ENCODE measurements at places on chromosomes 13 and 19.
A peak's percentile ranks its signal among the peaks of the same experiment; 100 is the strongest.

DNA sequence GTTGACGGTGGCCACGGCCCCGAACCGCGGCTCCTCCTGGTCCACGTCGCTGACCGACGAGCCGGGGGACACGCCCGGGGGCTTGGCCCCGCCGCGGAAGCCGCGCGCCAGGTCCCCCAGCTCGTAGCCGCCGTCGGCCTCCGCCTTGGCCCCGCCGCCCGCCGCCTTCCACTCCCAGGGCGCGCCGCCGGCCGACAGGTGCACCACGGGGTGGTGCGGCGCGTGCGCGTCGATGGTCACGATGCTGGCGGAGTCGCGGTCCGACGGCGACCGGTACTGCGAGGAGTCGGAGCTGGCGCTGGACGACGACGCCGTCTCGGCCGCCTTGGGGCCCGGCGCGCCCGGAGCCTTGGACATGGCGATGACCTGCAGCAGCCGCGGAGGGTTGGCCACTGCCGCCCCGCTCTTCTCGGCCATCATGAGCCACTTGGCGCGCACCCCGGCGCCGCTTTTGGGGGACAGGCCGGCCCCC lies 9.0 kb downstream of the PLPPR3 start:
- no peak for DNase-seq

DNA sequence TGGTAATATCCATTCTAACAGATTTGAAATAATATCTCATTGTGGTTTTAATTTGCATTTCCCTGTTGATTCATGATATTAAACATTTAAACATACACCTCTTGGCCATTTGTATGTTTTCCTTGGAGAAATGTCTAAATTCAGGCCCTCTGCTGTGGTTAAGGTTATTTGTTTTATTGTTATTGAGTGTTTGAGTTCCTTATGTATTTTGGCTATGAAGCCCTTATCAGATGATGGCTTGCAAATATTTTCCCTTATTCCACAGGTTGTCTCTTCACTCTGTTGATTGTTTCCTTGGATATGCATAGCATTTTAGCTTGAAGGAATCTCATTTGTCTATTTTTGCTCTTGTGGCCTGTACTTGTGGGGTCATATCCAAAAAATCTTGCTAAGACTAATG lies 303.6 kb downstream of the GPC5 start:
- no peak for DNase-seq

DNA sequence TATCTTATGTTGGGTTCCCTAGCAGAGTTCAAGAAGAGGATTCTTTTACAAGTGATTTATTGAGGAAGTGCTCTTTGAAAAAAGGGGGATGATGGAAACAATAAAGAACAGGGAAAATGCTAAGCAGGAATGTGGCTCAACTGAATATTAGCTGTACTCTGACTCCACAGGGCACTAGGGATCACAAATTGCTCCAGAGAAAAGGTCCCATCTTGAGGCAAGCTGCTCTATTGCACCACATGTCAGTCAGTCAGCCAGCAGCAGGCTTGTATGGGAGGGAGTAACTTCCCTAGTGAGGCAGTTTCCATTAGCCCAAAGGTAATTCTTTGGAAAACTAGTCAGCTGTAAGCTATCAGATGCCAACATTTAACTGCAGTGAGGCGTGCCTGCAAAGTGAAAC lies 73.3 kb upstream of the FNDC3A start:
- no peak for DNase-seq

DNA sequence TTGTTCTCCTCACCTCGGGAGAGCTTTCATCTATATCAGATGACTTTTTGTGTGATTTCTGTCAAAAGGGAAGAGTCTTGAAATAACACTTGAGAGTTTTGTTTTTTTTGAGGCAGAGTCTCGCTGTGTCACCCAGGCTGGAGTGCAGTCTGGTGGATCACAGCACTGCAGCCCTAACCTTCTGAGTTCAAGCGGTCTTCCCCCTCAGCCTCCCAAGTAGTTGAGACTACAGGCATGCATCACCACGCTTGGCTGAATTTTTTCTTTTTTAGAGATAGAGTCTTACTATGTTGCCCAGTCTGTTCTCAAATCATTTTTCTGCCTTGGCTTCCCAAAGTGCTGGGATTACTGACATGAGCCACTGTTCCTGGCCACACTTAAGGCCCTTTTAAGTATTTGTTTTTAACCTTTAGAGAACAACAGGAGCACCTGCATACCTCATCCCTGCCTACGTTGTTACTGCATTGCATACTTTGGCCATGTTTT lies 11.4 kb downstream of the NDFIP2 start:
- DNase-seq: no peak

DNA sequence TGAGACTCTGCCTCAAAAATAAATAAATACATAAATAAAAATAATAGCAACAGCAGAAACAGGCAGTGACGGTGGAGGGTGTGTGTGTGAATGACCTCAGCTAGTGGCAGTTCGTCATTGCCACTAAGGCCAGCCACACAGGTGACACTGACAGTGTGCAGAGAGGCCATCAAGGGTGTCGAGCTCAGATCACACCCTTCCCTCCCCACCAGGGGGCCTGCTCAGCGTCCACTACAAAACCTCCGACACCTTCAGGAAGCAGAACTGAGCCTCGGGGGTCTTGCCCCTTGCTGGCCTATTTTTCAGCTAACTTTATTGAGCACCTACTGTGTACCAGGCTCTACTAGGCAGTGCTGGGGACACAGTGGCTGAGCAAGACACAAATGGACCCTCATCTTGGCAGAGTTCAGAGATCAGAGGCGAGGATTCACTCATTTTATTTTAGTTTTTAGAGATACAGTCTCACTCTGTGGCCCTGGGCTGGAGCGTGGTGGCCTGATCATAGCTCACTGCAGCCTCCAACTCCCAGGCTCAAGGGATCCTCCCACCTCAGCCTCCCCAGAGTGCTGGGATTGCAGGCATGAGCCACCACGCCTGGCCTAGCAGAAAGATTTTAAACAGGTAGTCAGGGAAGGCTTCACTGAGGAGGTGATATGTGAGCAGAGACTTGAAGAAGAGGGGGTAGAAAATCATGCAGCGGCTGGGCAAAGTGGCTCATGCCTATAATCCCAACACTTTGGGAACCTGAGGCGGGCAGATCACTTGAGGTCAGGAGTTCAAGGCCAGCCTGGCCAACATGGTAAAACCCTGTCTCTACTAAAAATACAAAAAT lies 30.3 kb upstream of the SEMA6B start:
- DNase-seq: peak; percentile 81

GRCh38 chr13:31670831-31671617 lies 68.3 kb upstream of the RXFP2 start:
- no peak for DNase-seq

DNA sequence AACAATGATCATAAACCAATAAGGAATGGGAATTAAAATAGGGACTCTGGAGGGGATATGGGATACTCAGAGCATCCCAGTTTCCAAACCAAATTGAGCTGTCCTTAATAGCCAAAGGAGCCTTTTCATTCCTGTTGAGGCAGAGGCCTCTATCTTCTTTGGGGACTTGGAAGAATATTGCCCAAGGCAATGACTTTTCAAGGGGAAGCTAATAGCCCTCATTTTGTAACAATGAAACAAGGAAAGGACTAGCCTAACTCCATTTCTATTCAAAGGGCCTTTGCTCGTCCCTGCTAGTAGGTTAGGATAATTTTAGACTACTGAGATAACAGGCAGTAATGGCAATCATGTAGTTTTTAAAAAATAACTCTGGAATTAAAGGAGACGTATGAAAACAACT lies 789.8 kb upstream of the SLITRK5 start:
- DNase-seq: no peak

- peak; percentile 98 for DNase-seq
Observed at GRCh38 chr19:18401580-18402112, 4.2 kb upstream of the LRRC25 start.

DNA sequence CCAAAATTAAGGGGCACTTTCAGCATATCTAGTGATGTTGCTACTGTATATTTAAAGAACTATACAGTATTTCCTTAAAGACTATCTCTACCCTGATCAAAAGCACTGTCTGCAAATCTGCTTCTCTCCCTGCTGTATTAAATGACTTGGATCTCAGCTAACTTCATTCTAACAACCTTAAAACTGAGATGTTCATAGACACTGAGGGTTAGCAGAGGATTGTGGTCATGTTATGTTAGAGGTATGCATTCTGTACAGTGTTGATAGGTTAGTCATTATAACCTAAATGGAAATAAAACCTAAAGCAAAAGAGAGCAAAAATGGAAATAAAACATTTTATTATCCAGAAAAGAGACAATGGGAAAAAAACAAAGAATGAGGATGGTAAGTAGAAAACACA lies 9.9 kb downstream of the GPR183 start:
- DNase-seq: no peak

DNA sequence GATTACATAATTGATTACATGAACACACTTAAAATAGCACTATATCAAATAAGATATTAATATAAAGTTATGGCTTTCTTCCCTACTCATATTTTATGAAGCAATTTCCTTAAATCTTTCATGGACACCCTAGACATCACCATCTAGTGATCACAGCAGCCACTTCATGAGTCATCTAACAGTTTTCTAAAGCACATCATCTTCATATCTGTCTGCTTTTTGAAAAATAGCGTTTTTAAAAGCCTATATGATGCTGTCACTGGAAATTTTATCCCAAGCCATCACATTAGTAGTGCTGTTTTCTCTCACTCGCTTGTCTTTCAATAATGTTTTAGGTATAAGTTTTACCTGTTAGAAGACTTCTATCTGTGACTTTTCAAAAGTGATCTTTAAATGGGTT lies 326.1 kb downstream of the SLITRK6 start:
- no peak for DNase-seq

DNA sequence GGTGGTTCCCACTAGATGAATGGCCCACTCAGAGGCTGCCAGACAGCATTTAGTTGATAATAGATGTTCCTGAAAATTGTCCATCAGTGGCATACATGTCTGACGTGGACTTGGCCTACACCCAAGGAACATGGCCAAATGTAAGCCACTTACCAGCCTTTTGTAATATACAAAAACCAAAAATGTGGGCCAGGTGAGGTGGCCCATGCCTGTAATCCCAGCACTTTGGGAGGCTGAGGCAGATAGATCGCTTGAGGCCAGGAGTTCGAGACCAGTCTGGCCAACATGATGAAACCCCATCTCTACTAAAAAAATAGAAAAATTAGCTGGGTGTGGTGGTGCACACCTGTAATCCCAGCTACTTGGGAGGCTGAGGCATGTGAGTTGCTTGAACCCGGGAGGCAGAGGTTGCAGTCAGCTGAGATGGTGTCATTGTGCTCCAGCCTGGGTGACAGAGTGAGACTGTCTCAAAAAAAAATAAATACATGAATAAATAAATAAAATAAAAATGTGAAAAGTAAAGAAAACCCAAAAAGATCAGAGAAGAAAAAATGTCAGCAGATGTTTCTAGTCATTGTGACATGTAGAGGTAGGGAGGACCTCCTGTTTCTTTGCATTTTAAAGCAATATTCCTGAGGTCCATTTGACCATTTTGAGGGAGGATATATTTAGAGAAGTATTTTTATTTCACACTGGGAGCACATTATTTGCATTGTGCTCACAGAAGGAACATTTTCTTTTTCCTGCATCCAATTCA lies 7.1 kb upstream of the WTIP start:
- no peak for DNase-seq

DNA sequence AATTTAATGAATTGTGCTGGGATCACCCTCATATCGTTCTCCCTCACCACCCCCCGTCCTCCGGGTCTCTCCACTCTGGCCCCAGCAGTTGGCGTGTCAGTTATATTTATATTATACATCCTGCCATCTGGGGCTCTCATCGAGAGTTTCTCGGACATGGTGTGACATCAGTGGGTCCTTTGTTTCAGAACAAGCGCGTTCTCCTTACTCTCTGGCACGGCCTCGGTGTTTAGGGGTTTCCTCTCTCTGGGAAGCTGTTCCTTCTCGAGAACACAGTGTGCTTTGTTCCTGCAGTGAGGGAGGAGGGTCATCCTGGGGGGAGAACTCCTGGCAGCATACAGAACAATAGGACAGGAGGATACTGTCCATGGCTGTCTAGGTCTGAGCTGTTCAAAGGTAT lies 9.8 kb upstream of the MCF2L start:
- DNase-seq: no peak

- DNase-seq: no peak
Observed at GRCh38 chr19:35223862-35224505, 4.6 kb downstream of the FAM187B start.

DNA sequence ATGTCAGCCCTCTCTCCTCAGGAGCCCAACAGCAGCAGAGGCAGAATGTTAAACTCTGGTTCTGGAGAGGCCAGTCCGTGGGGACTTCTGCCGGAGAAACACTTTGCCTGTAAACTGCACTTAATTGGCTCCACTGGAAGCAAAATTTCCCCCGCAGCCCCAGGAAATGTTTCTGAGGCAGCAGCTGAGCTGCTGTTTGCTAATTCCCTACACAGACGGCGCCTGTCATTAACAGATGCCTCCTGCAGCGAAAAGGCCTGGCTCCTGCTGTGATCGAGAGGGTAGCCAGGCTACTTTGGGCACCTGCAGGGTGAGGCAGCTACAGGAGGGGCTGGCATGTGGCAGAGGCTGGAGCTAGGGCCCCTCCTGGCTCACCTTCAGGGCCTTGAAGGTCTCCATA lies 5.2 kb upstream of the TM6SF2 start:
- DNase-seq: no peak

- DNase-seq: no peak
Observed at GRCh38 chr19:46806656-46807055, 18.3 kb upstream of the SLC1A5 start.

GRCh38 chr13:106246666-106247188 lies 288.7 kb downstream of the EFNB2 start:
- DNase-seq: no peak

GRCh38 chr19:13002166-13002898 lies 7.1 kb downstream of the NFIX start:
- no peak for DNase-seq

DNA sequence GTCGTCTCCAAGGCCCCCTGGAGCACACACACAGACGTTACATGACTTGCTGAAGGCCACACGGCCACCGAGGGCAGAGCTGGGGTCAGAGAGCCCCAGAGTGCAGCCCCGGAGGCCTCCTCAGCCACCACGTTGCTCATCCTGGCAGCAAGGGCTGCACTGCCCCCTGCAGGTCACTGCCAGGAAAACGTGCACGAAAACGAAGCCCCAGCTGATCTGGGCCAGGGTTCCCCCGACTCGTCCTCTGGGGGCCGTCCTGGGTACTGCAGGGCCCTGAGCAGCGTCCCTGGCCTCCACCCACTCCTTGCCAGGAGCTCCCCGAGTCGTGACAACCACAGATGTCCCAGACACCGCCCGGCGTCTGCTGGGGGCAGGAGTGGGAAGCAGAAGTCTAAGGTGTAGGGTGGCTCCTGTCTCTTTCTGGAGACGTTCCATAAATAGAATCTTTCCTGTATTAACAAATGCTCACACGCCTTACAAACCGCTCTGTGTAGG lies 3.4 kb downstream of the TPGS1 start:
- DNase-seq: peak; percentile 96

DNA sequence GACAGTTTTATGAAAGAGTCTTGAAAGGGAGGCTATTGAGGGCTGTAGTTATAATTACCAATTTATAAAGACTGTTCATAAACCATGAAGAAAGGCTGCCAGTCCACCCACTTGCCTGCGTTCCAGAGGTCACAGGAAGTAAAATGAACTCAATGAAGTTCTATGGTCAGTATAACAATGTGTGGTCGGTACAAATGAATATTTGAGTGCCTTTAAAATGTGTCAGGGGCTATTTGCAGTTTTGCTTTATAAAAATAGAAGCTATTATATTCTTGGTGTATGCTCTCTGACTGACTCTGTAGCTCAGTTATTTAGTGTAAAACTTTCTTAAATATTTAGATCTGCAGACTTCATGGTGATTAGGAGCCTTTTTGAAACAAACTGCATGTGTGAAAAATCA lies 47.0 kb downstream of the ESD start:
- no peak for DNase-seq

GRCh38 chr13:74325106-74325505 lies 190.9 kb upstream of the KLF12 start:
- no peak for DNase-seq
